ENCODE measurements at places on chromosomes 5 and 9.

GRCh38 chr9:37534901-37535300 lies 41.3 kb downstream of the FBXO10 start:
- no peak for DNase-seq

- no peak for DNase-seq
Observed at GRCh38 chr5:77963795-77964194, 187.7 kb upstream of the TBCA start.

GRCh38 chr9:120184266-120184665 lies 395.7 kb downstream of the CDK5RAP2 start:
- DNase-seq, result no peak

DNA sequence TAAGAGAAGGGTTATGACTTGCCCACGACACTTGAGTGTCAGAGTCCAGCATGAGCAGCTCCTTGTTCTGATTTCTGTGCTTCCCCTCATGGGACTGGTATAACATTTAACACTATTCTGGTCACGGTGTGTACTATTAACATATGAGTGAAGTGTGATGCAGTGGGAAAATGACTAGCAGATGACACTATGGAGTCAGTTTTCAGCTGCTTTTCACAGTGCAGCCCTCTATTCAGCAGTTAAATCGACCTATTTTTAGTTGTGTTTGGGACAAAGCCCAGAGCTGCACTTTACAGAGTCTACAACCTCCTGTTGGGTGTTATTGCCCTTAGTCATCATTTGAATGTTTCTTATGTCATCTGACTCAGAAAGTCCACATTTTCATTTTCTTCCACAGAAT lies 59.1 kb downstream of the CHSY3 start:
- DNase-seq, result no peak

- DNase-seq, result peak; percentile 53
Observed at GRCh38 chr9:130185490-130186031, 13.4 kb downstream of the NCS1 start.

DNA sequence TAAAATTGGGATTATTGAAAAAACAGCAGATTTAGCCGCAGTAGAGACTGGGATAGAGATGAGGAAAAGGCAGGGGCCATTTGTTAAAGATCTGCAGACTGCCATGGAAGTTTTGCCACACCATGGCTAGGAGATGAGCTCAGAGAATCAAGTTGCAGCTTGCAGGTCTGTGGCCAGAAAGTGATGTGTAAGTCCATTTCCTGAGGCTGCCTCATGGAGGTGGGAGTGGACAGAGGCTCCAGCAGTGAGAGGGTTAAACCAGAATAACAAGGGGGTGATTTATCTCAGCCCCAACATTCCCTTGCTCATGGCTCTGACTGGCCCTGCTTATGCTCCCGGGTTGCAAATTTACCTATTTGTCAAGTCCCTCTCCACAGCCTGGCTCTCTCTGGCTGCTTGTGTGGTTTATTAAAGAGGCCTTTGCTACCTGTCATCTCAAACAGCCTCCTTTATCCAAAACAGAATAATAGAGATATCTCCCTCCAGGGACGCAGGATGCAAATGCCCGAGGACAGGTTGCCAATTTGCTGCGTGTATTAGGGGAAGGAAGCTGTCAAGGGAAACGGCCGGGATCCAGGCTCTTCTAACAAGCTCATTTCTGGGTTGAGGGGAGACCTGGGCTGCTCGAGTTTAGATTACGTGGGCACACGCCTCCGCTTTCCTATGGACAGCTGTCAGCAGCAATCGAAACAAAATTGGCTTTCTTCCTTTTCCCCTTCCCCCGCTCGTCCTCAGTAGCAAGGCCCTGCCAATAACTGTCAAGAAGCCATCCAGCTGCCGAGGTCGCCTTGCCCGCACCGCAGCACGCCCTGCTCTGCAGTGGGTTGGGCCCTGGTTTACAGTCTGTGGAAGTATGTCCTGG lies 72.8 kb upstream of the PITX1 start:
- peak; percentile 34 for DNase-seq

GRCh38 chr5:55231029-55231918 lies 2.1 kb downstream of the CCNO start:
- DNase-seq, result peak; percentile 46

DNA sequence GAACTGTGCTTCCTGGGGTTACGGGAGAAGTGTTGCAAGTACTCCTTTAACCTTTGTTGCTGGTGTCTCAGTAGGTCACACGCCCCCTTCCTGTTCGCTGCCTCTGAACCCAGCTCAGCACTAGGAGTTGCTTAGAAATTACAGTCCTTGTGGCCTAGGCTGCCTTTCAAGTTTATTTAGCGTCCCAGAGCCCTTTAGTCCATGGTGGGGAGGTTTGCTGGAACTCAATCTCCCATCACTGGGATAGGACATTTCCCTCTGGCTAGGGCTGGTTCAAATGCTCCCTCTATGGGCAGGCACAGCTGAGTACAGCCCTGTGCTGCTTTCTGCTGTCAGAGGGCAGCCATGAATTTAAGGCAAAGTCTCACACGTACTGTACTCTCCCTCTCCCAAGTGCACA lies 4.7 kb downstream of the IFNA8 start:
- no peak for DNase-seq

GRCh38 chr5:1419476-1420210 lies 25.6 kb downstream of the SLC6A3 start:
- no peak for DNase-seq

- no peak for DNase-seq
Observed at GRCh38 chr9:3810231-3810630, 284.4 kb upstream of the RFX3 start.

DNA sequence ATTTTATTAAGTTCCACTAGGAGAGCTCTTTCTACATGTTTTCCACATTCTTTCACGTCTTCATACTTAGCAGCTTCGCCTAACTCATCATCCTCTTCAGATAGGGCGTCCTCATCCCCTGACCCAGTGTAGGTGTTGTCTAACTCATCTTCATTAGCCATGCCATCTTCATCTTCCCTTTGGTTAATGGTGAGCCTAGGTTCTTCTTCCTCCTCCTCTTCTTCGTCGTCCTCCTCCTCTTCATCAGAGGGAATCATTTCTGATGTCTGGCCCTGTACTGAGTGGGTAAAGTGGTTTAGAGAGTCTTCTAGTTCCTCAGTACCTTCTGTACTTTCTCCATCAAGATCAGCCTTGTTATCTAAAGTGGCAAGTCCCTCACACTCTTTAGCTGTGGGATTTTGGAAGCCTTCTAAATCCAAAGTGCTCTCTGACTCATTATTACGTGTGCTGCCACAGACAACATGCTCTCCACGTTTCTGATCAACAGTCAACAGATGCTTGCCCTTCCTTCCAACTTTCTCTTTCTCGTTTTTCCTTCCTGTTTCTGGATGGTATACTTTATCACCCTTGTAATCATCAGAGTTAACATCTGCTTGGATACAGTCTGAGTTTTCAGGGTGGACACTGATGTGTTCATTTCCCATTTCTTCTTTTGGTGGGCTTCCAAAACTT lies 31.1 kb downstream of the TUT7 start:
- no peak for DNase-seq

DNA sequence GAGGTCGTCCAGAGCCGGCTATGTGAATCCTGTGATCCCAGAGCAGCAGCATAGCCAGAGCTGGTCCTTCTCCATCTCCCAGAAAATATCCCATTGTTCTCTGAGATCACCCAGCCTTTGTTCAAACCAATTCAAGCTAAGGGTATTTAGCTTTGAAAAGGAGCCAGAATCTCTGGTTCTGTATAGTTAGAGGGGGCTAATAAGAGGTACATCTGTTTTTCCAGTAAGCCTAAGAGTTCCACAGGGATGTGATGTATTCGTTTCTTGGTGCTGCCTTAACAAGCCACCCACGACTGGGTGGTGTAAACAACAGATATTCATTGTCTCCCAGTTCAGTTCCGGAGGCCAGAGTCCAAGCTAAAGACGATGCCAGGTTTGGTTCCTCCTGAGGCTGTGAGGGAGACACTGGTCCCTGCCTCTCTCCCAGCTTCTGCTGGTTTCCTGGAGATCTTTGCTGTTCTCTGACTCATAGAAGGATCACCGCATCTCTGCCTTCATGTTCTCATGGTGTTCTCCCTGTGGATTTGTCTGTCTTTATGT lies 344.8 kb downstream of the MTRR start:
- no peak for DNase-seq

DNA sequence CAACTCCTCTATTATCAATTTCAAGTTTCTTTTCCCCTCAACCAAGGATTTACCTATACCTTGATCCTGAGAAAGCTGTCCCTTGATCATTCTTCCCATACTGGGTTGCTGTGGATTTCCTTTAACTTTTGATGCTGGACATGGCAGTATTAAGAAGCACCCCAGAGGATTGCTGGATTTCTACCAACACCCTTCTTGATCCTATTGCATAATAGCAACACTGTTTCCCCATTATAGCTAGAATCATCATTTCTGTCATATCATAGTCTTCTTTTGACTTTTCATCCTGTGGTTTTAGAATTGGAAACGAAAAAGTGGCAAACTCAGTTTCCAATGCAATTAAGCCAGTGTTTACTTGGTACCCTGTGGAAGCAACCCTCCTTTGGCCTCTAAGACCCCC lies 154.9 kb downstream of the ARRDC3 start:
- DNase-seq, result no peak

GRCh38 chr5:104915226-104915625 lies 1352.6 kb upstream of the NUDT12 start:
- no peak for DNase-seq

DNA sequence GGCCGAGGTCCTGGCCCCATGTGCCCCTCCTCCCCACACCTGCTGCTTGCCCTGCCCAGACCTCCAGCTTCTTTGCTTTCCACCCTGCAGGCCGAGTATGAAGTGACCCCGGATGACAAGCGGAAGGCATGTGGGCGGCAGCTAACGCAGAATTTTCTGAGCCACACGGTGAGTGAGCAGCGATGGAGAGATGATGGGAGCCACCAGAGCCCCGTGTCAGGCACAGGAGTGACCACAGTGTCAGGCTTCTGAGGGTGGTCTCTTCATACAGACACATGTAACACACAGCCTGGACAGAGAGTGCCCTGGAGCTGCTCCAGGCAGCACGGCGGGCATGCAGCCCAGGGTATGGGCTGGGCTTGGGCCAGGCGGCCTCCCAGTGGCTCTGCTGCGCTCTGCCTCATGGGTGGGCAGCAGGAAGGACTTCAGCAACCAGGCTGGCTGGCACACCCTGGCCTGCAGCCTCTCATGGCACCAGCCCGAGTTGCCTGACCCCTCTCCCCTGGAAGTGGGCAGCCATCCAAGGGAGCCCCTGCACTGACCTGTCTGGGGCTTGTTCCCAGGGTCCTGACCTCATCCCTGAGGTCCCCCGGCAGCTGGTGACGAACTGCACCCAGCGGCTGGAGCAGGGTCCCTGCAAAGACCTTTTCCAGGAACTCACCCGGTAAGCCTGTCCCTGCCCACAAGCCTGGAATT lies 5.8 kb downstream of the GRK6 start:
- no peak for DNase-seq

DNA sequence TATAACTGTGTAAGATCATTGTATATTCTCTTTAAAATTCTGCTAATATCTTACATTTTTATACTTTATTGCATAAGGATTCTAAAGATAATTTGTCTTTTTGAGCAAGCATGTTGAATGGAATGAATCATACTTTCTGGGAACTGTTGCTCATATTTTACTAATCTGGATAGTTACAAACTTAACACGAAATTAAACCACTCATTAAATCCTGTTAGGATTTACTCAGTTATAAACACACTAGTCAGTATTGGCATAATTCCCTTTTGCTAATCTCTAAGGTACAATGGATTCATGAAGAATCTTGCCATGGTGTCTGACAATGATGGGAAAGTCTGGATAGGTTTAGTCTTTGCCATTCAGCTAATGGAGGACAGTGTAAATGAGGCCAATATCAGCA lies 338.1 kb upstream of the SMC2 start:
- DNase-seq, result no peak

DNA sequence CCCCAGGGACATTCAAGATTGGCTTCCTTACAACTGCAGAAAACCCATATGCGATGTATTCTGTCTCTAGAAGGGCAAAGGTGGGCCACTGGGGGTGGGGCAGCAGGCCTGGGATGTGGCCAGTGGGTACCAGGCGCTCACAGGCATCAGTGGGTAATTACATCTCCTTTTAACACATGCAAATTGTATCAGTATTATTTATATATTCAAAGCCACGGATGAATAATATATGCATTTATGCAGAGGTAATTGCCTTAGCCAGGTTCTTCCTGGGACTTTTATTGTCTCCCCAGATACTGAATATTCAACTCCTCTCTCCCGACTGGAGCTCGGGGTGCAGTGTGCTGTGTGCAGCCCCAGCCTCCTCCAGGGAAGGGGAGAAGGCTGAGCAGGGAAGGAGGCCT lies 109.4 kb upstream of the MVB12B start:
- no peak for DNase-seq

DNA sequence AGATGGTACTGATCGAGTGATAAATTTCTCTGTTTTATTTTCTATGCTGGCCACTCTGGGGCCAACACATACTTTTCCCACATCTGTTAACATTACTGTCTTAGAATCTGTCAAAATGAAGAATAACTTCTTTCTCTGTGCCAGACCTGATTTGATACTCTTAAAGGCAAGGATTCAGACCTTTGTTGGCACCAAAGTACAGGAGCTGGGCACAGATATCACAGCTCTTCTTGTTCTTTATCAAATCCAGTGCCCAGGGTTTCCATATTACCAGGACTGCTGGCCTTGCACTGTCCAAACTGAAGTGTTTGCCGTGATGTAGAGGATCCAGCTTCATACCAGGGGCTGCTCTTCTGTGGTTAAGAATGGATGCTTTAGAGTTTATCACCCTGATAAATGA lies 20.9 kb downstream of the ZNF474 start:
- DNase-seq, result peak; percentile 6

- DNase-seq, result peak; percentile 59
Observed at GRCh38 chr9:108272349-108272899, 583.4 kb downstream of the ACTL7B start.

DNA sequence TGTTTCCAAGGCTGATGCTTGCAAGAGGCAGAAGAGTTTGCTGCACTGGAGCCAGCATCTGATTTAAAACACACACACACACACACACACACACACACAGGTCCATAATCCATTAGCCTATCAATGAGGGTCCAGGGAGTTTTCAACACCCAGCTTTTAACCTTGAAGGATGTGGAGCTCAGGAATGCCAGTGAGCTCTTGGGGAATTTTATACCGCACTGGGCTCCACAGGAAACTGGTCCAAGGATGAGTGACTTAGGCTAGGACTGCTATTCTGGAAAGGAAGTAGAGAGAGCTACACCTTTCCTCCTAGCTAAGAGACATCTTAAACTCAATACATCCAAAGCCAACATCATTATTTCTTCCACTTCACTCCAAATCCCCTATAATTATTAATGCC lies 942 bp upstream of the NRG2 start:
- no peak for DNase-seq

GRCh38 chr5:411728-412127 lies 31.2 kb upstream of the EXOC3 start:
- no peak for DNase-seq

DNA sequence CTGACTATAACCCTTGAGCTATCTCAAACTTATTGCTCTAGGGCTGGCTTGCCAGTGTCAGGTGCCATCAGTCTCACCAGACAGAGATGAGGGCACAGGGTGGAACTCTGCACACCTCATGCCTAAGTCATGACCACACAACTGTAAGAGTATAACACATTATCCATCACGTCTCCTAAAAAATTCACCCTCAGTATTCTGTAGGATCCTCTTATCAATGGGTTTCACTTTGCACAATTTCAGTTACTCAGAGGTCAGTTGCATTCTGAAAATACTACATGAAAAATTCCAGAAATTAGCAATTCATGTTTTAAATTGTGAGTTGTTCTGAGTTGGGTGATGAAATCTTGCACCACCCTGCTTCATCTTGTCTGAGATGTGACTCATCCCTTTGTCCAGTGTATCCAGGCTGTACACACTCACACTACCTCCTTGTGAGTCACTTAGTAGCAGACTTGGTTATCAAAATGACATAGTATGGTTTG lies 690.9 kb upstream of the CDH18 start:
- no peak for DNase-seq

Measured in NCI-H524 (cell line).